ENCODE measurements at places on chromosomes 1 and 21. TPM values are rescaled to one million over a fixed set of nuclear protein-coding genes. Genes with fewer than 3 reads are reported as not detected.

LEFTY1 gene
- total RNA-seq: not detected

ANKRD65 gene
- 16.0 TPM for total RNA-seq

DNA sequence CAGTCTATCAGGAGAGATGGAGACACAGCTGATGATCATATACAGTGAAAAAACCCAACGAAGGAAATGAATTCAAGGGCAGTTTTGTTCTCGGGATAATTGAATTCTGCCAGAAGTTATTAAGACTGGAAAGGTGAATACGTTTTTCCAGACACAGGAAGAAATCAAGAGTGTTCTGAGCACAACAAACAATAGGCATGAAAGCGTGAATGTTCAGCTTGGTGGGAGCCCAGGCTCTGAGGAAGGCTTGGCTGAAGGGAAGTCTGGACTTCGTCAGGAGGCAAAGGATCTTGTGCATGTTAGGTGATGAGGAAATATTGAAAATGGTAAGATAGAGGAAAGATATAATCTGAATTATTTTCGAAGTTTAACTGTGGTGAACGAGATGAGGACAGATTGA lies 50.4 kb downstream of the CYYR1 start:
- no peaks in the 10 kb centered on the region for H3K4me1 ChIP-seq
- no peaks in the 10 kb centered on the region for H3K36me3 ChIP-seq

GRCh38 chr1:230517326-230517725 lies 91.2 kb upstream of the PGBD5 start:
- no peaks in the 10 kb centered on the region for H3K36me3 ChIP-seq
- no peaks in the 10 kb centered on the region for H3K27me3 ChIP-seq
- no peak for DNase-seq
- no peak overlapping the region for H3K27ac ChIP-seq
- H3K4me3 ChIP-seq: no peak overlapping the region
- H3K4me1 ChIP-seq: no peaks in the 10 kb centered on the region

EFNA3 gene
- 6.6 TPM for total RNA-seq
